Stimulated activated CD4-positive, alpha-beta T cell treated with anti-CD3 and anti-CD28 coated beads, Interleukin-12 subunit alpha, Interleukin-12 subunit beta, amount 100 ng/mL, for 24 hours (primary cell): ENCODE measurements at places on chromosomes 5 and 9.
A peak's percentile ranks its signal among the peaks of the same experiment; 100 is the strongest.

GRCh38 chr5:84327591-84327990 is 57.1 kb downstream of the EDIL3 start:
- no peak for DNase-seq

DNA sequence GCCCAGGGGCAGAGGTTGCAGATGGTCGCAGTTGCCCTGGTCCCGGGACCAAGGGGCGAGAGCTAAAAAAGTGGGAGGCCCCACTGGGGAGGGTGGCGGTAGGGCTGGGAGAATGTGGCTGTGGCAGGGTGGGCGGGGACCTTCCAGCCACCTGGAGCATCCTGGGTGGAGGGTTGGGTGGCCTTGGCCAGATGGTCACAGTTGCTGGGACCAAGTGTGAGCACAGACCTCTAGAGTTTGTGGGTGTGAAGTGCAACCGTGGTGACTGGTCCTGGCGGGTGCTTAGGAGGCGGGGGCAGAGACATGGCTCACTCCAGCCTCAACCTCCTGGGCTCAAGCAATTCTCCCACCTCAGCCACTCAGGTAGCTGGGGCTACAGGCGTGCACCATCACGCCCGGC is 5.7 kb upstream of the TRAF2 start:
- no peak for DNase-seq

GRCh38 chr5:126664586-126664985 is 63.8 kb downstream of the PHAX start:
- DNase-seq = no peak

DNA sequence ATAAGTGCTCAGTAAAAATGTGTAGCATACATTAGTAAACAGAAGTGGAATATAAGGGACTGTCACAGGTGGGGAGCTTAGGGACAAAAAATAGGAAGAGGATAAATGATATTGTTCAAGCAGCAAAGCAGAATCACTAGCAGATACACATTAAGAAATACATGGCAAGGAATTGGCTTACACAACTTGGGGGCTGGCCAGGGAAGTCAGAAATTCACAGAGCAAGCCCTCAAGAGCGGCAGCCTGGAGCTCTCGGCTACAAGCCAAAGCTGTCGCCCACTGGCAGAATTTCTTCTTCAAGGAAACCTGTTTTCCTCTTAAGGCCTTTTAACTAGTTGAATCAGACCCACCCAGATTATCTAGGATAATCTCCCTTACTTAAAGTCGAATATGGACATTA is 73.0 kb upstream of the SMIM23 start:
- DNase-seq = no peak

- no peak for DNase-seq
Measured at GRCh38 chr5:172452398-172453205, 1.7 kb downstream of the SH3PXD2B start.

- no peak for DNase-seq
Measured at GRCh38 chr9:134517069-134517680, 124.4 kb upstream of the COL5A1 start.

GRCh38 chr5:56313004-56313531 is 79.9 kb upstream of the ANKRD55 start:
- no peak for DNase-seq

DNA sequence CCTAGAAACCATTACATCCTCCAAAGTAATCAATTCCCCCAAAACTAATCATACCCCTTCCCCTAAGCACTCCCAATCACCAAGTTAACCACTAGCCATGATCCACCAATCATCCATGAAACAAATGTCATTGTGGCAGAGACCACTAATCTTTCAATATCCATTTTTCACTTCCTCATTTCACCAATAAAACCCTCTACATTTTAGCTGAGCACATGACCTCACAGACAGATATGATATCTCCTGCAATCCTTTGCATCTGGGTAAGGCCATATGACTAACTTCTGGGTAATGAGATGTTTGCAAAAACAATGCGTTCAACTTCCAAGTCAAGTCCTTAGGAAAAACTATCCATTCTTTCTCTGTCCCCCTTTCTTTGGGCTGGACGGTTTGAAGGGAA is 20.7 kb downstream of the OR2S2 start:
- DNase-seq = no peak

DNA sequence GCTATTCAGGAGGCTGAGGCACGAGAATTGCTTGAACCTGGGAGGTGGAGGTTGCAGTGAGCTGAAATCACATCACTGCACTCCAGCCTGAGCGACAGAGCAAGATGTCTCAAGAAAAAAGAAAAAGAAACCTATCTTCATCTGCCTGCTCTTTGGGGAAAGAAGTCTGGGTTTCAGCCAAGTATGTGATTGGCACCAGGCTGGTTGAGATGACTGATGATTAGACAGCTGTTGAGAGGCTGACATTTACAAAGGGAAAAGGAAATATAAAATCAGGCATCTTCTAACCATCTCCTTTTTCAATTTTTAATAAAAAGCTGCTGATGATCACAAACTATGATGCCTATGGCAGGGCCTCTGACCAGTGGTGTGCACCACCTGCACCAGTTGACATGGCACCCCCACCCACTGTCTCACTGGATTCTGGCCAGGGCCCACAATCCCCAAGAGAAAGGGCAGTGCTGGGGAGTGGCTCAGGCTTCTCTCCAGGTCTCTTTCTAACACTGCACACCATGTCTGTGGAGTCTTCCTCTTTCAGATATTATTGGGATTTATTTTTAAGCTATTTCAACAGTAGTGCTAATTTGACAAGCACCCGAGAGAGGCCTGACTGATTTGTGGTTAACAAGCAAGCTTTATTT is 17.2 kb upstream of the C5orf15 start:
- DNase-seq = no peak

DNA sequence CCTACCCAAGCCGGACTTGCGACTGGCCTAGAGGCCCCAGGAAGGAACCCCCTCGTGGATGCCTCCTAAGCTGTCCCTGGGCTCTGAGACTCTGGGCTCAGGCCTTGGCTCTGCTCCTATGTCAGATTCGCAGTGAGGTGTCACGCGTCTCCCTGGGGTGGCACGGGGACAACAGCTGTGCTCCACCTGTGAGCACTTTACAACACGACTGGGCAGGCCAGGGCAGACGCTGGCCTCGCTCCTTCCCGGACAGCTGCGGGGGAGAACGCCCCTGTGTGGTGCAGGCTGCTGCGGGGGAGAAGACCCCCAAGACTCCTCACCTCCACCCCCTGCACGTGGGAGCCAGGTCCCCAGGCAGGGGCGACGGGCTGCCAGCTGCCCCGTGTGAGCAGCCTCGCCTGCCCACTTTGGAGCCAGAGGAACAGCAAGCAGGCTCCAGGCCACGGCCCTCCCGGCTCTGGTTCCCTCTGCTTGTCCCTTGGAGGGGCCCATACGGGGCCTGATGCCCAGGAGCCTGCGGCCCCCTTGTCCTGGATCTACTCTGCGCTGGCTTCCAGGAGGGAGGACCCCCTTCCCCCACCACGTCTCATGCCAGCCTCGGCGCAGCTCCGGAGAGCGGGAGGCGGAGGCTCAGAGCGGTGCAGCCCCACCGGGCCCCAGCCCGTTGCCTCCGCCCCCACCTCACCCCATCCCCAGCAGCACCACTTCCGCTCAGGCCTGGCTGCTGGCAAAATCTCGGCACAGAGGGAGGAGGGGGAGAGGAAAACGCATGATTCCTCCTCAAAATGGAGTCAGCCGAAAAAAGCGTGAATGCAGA is 36.0 kb downstream of the SARDH start:
- peak; percentile 67 for DNase-seq

- no peak for DNase-seq
Measured at GRCh38 chr5:176812269-176813259, 2.2 kb downstream of the UNC5A start.

DNA sequence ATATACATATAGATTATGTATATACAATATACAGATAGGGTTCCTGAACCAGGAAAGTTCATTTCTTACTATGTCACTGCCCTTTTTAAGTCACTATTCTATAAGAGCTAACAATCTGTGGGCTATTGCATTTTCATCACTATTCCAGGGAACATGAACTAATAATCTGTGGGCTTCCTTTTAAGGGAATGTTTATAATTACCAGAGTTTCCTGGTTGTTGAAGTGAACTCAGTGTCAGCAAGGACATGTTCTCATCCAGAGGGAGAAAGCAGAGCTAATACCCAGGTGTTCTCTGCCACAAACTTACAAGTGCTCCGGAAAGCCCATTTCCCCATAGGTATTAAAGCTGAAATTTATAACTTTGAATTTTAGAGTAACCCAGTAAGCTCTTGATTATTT is 69.6 kb downstream of the CWC27 start:
- DNase-seq = no peak
